ENCODE measurements at places on chromosomes 3 and 15.

DNA sequence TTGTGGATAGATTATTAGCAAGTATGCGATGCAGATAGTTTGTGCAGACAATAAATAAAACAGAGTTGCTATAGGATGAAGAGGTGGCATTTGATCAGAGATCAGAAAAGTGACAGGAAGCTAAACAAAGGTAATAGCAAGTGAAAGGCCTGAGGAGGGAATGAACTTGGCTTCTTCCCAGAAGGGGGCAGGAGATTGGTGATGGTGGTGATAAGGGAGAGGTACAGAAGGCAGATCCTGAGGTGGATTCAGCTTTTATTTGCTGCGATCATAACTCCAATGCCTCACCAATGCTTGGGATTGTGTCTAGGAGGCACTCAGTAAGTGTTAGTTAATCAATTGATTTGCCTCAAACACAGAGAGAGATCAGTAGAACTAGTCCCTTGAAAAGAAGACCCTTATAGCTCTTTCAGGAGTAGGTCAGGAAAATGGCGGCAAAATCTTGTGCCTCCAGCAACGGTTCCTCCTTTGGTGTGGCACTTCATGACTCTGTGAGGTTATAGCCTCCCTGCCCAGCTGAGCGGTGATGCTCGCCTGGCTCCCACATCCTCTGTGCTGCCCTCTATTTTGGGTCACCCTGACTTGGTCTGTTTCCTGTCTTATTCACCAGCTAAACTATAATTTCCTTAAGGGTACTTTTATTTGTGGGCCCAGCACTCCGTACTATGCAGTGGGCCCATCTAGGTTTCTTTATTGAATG lies 37.5 kb downstream of the TGFBR2 start:
- DNase-seq, result no peak
- H3K36me3 ChIP-seq, result peaks cover 21% of the 10 kb centered on the region
- H3K4me3 ChIP-seq, result no peak overlapping the region
- peaks cover 12% of the 10 kb centered on the region for H3K4me1 ChIP-seq
- H3K27me3 ChIP-seq, result no peaks in the 10 kb centered on the region

DNA sequence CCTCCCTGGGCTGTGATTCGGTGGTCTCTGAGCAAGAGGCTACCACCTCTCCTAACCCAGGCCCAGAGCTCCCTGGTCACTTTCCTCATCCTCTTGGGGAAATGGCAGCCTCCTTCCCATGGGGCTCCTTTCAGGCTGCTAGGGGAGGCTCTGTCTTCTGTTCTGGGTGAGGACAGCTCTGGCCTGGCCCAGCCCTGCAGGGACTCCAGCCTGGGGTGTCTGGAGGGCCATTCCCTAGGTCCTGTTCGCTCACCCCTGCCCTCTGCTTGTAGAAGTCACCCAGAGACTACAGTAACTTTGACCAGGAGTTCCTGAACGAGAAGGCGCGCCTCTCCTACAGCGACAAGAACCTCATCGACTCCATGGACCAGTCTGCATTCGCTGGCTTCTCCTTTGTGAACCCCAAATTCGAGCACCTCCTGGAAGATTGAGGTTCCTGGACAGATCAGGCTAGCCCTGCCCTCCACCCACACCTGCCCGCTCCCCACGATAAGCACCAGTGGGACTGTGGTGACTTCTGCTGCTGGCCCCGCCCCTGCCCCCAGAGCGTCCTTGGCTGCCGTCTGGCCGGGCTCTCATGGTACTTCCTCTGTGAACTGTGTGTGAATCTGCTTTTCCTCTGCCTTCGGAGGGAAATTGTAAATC lies 30.9 kb downstream of the PRKCD start:
- H3K27ac ChIP-seq, result no peak overlapping the region
- H3K36me3 ChIP-seq, result peaks cover 7% of the 10 kb centered on the region
- peaks cover 6% of the 10 kb centered on the region for H3K27me3 ChIP-seq

GRCh38 chr3:126447456-126448106 lies 28.1 kb downstream of the ZXDC start:
- no peaks in the 10 kb centered on the region for H3K27me3 ChIP-seq
- peaks cover 15% of the 10 kb centered on the region for H3K36me3 ChIP-seq
- H3K4me1 ChIP-seq, result no peaks in the 10 kb centered on the region

DNA sequence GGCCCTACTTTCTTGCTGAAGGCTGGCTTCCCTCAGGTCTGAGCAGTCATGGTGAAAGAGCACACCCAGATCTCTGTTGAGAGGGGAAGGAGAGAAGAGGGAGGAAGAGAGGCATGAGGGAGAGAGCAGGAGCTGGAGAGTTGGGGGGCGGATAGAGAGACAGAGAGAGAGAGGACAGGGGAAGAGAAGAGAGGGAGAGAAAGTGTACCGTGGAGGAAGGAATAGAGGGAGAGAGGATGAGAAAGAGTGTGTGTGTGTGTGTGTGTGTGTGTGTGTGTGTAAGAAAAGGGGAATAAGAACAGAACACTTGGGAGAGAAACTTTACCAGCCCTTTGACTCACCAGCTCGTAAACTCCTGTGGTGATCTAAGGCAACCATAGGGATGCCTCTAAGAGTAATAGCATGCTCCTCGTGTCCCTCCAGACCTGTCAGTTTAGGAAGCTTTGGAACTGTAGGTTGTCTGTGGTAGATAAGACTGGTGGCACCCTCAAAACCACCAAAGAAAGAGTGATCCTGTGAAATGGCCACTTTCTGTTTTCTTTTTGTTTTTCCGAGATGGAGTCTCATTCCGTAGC lies 18.2 kb downstream of the ZNF592 start:
- H3K27ac ChIP-seq, result no peak overlapping the region
- H3K36me3 ChIP-seq, result peaks cover 27% of the 10 kb centered on the region
- no peaks in the 10 kb centered on the region for H3K4me1 ChIP-seq
- no peak for DNase-seq
- H3K27me3 ChIP-seq, result no peaks in the 10 kb centered on the region
- H3K4me3 ChIP-seq, result no peak overlapping the region

- peaks cover 7% of the 10 kb centered on the region for H3K4me1 ChIP-seq
- H3K4me3 ChIP-seq, result no peak overlapping the region
- H3K27ac ChIP-seq, result no peak overlapping the region
- no peak for DNase-seq
- H3K36me3 ChIP-seq, result no peaks in the 10 kb centered on the region
Observed at GRCh38 chr15:101357333-101357732, 62.3 kb upstream of the SNRPA1 start.

All from mesothelial cell of epicardium (in vitro differentiated cells).